ENCODE measurements at places on chromosomes 2 and 18.

DNA sequence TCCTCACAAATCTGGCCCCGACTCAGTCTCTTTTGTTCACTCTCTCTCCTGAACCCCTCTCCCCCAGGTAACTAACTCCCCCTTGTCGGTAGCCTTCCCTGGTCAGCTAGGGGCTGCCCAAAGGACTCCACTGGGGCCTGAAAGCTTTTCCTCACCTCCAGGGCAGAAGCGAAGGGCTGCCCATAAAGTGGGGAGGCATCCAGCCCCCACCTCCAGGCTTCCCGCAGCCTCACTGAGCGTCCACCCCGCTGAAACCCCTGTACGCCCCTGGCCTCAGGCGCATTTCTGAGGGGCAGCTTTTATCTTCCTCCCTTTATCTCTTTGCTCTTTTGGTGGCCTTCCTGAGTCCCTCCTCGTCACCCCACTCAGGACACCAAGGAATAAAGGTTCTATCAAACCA, 249.3 kb downstream of the CYP26B1 start:
- no peak for DNase-seq

DNA sequence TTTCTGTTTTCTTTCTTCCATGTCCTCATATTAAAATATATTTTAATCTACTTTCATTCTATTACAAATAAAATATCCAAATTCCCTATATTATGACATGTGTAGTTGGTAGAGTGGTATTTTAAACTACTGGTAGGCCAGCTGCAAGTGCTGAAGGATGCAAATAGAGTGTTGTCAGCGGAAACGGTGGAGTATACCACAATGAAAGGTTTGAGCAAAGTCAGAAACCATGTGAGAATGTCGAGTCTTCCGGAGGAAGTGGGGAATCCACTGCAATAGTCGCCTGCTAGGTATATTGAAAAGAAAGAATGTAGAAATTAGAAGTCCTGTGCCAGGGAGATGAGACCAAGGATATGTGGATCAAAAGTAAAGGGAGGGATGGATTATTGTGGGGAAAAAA, 373.9 kb downstream of the DSEL start:
- DNase-seq, result no peak

GRCh38 chr2:186345745-186346144, 140.3 kb upstream of the ZC3H15 start:
- no peak for DNase-seq

- no peak for DNase-seq
Measured at GRCh38 chr18:5967007-5967406, 71.7 kb upstream of the TMEM200C start.

DNA sequence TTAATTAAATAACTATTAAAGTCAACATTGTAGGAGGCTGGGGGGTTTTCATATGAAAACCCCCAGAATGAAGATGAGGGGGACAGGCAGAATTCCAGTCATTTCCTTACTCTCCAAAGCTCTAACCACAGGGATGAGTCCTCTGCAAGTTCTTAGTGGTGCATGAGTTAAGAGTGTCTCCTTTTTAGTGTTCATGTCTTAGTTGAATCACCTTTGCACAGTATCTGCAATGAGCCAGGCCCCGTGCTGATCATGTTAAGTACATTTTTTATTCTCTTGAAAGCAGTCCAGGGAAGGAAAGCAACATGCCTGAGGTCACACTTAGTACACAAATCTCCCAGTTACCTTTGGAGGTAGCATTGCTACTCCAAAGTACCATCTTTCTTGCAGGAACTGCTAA, 25.7 kb upstream of the MSGN1 start:
- DNase-seq, result no peak

- DNase-seq, result no peak
Measured at GRCh38 chr2:179332903-179333302, 68.3 kb upstream of the SESTD1 start.

Data from D721Med (cell line).